ENCODE measurements at places on chromosomes 7 and 10. TPM values are rescaled to one million over a fixed set of nuclear protein-coding genes. Genes with fewer than 3 reads are reported as not detected.

OPALIN gene
- not detected for total RNA-seq

HMX2 gene
- not detected for total RNA-seq

NODAL gene
- total RNA-seq, result not detected

CPA2 gene
- not detected for total RNA-seq

EBLN1 gene
- total RNA-seq, result not detected

DNA sequence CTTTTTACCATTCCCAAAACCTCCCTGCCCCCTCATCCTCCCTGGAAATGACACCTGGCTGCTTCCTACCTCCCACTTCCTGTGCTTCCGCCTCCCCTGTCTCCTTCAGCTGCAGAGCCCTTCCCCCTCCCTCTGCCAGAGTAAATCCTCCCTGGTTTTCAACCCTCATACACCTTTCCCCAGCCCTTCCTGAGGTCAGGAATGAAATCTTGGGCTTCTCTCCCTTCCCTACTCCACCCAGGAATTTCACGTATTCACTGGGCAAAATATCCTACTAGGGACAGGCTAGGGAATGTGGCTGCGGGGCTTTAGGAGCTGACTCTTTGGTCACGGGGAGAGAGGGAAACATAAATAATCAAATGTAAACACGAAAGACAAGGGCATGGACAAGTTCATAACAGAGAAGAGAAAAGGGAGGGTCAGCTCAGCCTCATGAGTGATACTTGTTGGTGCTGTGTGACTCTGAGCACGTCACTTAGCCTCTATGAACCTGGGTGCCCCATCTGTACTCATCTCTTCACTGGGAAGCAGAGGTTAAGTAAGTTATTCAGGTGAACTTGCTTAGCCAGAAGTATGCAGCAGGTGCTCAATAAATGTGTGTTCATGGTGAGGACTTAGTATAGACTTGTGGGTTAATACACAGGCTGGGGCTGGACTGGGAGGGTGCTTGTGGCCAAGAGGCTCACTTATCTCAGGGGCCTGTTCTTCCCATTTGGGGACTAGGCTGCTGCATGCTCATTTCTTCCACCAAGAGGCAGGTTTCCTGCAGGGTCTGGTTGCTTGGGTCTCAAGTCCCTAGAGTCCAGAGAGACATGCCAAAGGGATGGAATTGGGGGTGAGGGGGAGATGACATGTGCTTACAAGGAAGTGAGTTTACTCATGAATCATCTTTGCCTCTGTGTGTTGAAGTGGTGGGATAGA is 10.0 kb upstream of the DUSP5 start:
- no peak for DNase-seq

DNA sequence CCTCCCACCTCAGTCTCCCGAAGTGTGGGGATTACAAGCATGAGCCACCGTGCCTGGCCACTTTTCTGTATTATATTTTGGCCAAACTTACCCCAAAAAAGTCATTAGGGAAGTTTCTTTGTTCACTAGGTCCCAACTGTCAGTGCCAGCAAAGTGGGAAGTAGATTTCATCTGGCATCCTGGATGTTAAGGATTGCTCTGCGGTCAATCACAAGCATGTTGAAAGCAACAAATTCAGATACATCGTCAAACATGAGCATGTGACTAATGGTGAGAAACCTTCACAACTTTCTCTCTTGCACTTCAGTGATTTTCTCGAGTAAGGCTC is 14.3 kb upstream of the LRRC17 start:
- DNase-seq, result no peak

- no peak for DNase-seq
Measured at GRCh38 chr10:114329634-114330365, 74.5 kb downstream of the AFAP1L2 start.

DNA sequence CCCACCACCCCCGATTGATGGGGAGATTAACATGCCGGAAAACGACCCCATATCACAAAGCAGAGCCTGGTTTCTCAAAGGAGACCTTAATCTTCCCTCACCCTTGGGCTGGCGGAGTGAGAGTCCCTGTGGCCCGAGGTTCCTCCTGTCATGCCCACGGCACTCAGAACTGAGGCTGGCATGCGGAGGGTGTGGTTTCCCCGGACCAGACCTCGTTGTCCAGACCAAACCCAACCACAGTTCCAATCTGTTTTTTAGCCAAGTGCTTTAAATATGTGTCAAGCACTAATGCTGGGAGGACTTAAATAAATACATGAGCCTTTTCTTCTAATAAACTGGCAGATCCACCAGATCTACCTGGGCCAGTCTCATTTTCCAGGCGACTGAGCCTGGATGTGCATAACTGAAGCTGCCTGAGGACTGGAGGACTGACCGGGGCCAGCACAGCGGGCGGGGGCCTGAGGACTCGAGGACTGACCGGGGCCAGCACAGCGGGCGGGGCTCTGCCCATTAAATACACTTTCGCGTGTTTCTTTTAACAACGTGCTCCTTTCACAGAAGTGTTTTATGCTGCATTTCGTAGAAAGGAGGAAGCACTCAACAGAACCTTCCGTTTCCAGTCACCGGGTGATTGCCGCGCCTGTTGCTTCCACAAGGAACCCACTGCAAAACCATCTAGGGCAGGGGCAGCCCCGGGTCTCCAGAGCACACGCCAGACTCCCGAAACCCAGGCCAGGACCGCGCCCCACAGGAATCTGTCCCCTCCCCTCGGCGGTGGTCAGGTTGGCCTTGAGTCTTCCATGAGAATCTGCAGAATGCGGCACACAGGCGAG is 334.6 kb downstream of the PTPRN2 start:
- no peak for DNase-seq

DNA sequence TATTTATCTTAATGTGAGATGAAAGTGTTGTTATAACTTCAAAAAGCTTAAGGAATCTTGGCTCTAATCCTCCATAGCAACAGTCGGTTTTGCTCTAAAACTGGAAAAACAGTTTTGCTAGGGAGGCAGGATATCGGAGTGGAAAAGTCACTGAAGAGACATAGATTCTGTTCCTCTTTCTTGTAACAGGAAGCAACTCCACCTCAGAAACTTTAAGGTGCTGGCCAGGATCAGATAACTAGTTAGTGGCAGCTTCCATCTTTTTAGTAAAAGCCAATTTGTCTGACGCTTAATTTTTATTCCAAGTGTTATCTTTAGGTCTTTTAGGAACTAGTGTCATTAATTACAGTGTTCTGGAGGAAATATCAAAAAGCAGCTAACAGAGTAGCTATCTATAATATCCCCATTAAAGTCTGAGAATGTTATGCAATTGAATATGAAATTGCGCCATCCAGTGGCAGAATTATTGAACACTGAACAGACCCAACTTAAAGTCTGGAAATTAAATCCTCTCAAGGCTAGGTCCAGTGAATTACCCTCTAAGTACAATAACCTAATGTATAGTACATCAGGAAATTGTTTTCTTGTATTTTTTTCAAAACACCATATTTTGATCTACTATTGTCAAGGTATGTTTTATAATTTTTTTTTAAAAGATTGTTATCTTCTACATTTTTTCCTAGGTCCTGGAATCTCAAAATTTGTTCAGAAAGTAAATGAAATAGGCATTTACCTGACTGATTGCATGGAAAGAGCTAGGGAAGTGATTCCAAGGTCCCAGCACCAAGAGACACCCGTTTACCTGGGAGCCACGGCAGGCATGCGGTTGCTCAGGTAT is 65.9 kb upstream of the CC2D2B start:
- peak; percentile 8 for DNase-seq

DNA sequence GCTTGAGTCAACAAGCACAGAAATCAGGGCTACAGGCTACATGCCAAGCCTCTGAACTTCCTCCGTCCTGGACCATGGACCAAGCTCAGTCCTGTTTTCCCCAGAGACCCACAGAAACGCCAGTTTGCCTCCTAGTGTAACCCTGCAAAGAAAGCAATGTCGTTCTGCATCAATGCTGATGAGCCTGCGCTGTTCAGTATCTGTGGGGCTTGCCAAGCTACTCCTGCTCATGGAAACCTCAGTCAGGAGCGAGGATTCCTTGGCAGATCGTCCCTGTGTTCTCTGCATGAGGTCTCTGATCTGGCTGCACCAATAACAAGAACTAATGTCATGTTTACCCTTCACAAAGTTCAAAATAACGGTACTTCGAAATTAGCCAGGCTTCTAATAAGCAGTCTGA is 495.5 kb upstream of the C7orf33 start:
- no peak for DNase-seq

- no peak for DNase-seq
Measured at GRCh38 chr10:104288355-104288754, 19.4 kb downstream of the GSTO2 start.

GRCh38 chr7:129163875-129164544 is 19.5 kb downstream of the TSPAN33 start:
- no peak for DNase-seq

DNA sequence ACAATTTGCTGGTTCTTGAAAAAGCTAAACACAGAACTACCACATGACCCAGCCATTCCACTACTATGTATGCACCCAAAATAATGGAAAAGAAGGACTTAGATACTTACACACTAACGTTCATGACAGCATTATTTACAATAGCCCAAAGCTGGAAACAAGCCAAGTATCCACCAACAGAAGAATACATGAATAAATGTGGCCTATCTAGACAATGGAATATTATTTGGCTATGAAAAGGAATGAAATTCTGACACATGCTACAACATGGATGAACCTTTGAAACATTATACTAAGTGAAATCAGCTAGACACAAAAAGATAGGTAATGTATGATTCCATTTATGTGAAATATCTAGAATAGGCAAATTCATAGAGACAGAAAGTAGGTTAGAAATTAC is 67.4 kb upstream of the EXOC4 start:
- no peak for DNase-seq

GRCh38 chr7:44191171-44191570 is 1.9 kb upstream of the GCK start:
- no peak for DNase-seq

DNA sequence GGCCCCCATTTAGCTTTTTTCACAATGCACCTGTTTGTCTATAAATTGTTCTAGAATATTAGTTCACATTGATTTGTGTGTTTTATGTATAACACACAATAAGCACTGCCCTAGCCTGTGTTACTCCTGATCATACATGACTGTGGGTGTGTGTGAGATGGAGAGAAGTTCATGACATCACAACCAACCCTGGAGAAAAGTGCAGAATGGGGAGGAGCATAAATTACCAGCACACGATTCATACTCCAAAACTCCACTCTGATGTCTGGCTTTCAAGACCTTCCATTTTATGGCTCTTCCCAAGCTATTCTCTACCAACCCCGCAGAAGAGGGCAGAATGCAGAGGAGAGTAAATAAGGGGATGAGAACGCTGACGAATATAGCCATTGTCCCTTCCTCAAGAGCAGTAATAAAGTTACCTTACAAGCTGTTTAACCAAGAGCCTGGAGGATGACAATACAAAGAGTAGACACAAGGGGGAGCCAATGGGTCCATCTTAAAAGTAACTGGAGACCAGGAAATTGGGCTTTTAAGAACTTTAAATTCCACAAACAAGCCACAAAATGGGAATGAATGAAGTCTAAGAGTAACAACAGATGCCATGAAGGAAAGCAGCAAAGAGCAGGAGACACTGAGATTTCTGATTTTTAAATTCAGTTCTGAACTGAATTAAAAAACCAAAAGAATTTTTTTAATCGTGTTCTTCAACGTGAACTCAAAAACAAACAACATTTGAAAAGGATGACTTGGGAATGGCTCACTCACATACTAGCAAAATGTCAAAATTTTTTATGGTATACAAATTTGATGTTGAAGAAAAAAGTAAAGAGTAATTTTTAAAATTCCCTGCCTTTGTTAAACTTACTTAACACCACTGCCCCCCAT is 159.6 kb downstream of the PARD3 start:
- no peak for DNase-seq

DNA sequence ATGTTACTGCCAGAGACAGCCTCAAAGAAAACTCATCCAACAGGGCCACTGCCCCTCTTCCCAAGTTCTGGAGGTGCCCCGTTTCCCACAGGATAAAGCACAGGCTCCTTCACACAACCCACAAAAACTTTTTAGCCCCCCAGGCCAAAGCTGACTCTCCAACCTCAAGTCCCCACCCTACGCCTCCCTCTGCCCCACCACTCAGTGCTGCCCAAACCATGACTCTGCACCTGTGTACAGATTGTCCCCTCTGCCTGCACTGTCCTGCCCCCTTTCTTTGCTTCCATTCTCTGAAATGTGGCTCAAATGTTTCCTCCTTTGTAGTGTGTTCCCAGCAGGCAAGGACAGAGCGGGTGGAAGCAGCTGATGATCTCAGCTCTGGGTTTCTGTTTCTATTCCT is 284.0 kb downstream of the GRID1 start:
- DNase-seq, result no peak

- DNase-seq, result no peak
Measured at GRCh38 chr7:151020231-151020630, 4.1 kb downstream of the ATG9B start.

- no peak for DNase-seq
Measured at GRCh38 chr10:33123680-33124079, 165.7 kb upstream of the ITGB1 start.

GRCh38 chr7:43565786-43566185 is 17.1 kb upstream of the STK17A start:
- DNase-seq, result no peak

DNA sequence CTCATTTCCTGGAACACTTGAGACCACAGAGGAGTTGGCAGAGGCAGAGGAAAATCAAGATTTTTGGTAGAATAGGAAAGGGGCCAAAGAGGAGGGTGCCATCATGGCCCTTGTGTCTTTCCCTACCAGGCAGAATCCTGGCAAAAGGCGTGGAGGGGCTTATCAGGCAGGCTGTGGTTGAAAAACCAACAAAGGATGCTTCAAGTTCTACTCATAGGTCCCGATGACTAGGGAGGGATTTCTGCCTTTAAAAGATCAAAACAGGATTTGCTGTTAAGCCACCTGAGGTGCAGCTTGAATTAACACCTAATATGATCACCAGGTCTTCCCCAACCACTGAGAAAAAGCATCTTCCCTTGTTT is 45.7 kb downstream of the BPGM start:
- DNase-seq, result no peak

GRCh38 chr7:36287371-36288241 is 102.1 kb upstream of the ANLN start:
- no peak for DNase-seq

DNA sequence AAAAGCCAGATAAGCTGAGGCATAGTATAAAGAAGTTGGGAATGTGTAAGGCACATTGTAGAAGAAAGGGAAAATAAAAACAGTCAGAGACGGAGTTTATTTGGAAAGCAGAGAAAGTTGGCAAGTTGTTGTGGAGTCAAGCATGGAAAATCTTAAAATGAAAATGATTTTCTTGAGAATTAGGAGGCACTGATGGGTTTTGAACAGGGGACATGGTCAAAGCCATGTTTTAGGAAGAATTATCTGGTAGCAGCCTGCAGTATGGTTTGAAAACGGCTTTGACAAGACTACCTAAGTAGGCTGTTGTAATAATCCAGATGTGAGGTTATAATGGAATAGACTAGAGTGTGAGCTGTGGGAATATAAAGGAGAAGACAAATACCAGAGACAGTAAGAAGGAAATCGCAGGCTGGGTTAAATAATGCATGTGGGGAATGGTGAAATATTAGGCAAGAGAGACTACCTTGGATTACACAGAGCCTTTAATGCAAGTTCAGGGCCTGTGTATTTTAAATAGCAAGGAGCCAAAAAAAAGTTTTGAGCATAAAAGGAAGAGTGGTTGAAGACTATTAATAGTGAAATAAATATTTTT is 130.4 kb upstream of the MEOX2 start:
- no peak for DNase-seq
